ENCODE measurements at places on chromosomes 5 and 9.

DNA sequence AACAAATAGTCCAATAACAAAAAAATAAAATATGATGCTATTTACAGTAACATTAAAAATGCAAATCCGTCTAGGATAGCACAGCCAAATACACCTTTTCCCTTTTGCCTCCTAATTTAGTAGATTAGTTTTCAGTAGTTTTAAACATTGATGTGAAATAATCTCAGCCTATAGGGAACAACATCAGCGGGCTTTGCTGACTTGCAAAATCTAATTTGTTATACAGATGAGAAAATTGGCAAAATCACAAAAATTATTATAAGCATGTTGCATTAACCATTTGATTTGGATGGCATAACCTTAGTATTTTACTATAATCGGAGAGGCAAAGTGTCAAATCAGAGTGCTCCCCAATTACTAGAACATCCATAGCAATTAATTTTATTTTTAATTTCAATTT is 563.5 kb downstream of the CDH18 start:
- no peak overlapping the region for H3K27ac ChIP-seq
- H3K27me3 ChIP-seq: no peaks in the 10 kb centered on the region
- H3K4me1 ChIP-seq: no peaks in the 10 kb centered on the region
- no peak for DNase-seq

DNA sequence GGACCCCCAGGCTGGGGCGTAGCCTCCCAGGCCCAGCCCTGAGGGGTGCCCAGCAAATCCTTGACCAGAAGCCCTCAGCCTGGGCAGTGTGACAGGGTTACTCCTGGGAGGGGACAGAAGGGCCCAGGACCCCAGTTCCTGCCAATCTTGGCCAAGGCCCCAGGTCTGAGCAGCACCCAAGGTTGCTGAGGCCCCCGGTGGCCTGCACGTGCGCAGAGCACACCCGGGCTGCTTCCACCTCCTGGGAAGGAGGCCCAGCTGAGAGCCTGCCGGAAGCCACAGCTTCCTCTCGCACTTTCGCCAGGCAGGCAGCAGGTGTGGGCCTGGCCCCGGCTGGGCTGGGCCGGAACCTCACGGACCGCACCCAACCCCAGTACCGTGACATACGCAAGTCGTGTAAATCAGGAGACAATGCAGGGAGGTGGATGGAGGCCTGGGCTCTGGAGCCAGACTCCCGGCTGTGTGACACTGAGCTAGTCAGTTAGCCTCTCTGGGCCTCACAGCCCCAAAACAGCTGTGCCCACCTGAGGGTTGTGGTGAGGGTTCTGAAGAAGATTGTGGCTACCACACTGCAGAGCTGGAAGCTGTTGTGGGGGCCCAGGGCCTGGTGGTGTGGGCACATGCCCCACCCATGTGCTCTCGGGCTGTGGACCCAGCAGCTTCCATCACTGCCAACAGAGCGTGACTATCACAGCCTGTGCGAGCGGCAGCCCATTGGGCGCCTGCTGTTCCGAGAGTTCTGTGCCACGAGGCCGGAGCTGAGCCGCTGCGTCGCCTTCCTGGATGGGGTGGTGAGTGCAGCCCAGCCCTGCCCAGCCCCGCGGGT is 5.1 kb downstream of the GRK6 start:
- peaks cover 49% of the 10 kb centered on the region for H3K4me1 ChIP-seq
- H3K27me3 ChIP-seq: no peaks in the 10 kb centered on the region
- peak; percentile 56 for DNase-seq
- H3K36me3 ChIP-seq: peaks cover 67% of the 10 kb centered on the region

DNA sequence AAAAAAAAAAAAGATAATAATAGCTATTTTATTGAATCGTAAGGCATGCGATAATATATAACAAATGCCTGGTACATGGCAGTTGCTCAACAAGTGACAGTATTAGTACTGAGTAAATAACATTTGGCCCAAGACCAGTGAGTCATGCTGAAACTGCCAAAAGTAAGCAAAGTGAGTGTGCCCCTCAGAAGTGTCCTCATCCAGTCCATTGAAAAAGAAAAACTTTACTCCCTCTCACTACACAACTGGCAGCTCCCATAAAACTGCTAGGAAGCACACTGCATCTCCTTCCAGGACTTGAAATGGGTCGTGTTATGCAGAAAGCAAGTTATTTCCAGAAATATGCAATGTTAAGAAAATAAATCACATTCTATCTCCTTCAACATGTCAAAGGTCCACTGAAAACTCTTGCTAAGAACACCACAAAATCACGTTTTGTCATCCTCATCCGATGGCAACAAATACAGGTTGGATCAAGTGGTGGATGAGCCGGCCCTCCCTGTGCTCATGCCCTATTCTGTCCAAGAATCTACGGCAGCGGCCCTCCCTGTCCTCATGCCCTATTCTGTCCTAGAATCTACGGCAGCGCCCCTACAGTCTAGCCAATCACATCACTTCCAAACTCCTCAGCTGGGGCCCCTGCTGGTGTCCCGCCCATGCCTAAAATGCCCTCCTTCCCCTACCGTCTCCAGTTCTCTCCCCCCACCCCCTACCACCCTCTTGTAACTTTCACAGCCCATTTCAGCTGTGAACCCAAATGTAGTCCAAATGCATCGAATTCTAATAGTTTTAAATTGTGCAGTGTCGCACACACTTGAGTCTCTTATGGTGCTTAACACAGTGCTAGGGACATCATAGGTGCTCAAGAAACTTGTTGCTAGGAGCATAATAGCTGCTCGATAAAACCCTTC is 12.5 kb downstream of the PTCH1 start:
- H3K27me3 ChIP-seq: no peaks in the 10 kb centered on the region
- no peak for DNase-seq
- H3K4me1 ChIP-seq: peaks cover 55% of the 10 kb centered on the region
- peak overlapping the region; percentile 89 for H3K4me3 ChIP-seq
- H3K27ac ChIP-seq: no peak overlapping the region
- peaks cover 15% of the 10 kb centered on the region for H3K36me3 ChIP-seq

GRCh38 chr9:76677481-76678055 is 86.7 kb upstream of the PCA3 start:
- H3K36me3 ChIP-seq: no peaks in the 10 kb centered on the region
- no peaks in the 10 kb centered on the region for H3K27me3 ChIP-seq
- DNase-seq: no peak
- no peak overlapping the region for H3K27ac ChIP-seq
- H3K4me1 ChIP-seq: peaks cover 8% of the 10 kb centered on the region
- no peak overlapping the region for H3K4me3 ChIP-seq

- no peak overlapping the region for H3K27ac ChIP-seq
- no peak for DNase-seq
- no peaks in the 10 kb centered on the region for H3K4me1 ChIP-seq
- no peak overlapping the region for H3K4me3 ChIP-seq
- H3K36me3 ChIP-seq: peaks cover 2% of the 10 kb centered on the region
These were observed 44.0 kb upstream of the RNU6ATAC start for GRCh38 chr9:134208310-134208841.

DNA sequence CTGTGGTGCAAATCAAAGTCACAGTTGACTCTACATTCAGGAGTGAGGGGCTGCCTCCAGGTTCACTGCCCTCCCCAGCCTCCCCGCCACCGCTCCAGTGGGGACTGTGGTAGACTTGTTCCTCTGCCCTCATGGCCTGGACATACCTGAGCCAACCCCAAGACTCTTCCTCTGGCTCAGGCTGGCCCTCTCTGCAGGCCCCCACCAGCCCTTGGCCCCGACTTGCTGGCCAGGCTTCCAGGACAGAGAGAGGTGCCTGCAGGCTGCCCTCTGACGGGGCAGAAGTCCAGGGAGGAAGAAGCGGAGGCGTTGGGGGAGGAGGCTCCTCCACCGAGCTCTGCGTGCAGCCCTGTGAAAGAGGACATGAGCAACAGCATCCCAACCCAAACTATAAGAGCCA is 2.8 kb upstream of the SARDH start:
- no peak for DNase-seq
- peaks cover 5% of the 10 kb centered on the region for H3K36me3 ChIP-seq
- H3K27me3 ChIP-seq: peaks cover 7% of the 10 kb centered on the region

GRCh38 chr5:32713770-32714381 is 2.8 kb downstream of the NPR3 start:
- peaks cover 13% of the 10 kb centered on the region for H3K4me1 ChIP-seq
- H3K36me3 ChIP-seq: peaks cover 7% of the 10 kb centered on the region
- peaks cover 66% of the 10 kb centered on the region for H3K27me3 ChIP-seq
- H3K27ac ChIP-seq: no peak overlapping the region
- H3K4me3 ChIP-seq: no peak overlapping the region

GRCh38 chr9:5205071-5205470 is 19.6 kb upstream of the INSL6 start:
- H3K4me1 ChIP-seq: no peaks in the 10 kb centered on the region
- H3K36me3 ChIP-seq: no peaks in the 10 kb centered on the region
- no peak overlapping the region for H3K27ac ChIP-seq
- peaks cover 41% of the 10 kb centered on the region for H3K27me3 ChIP-seq
- H3K4me3 ChIP-seq: no peak overlapping the region

DNA sequence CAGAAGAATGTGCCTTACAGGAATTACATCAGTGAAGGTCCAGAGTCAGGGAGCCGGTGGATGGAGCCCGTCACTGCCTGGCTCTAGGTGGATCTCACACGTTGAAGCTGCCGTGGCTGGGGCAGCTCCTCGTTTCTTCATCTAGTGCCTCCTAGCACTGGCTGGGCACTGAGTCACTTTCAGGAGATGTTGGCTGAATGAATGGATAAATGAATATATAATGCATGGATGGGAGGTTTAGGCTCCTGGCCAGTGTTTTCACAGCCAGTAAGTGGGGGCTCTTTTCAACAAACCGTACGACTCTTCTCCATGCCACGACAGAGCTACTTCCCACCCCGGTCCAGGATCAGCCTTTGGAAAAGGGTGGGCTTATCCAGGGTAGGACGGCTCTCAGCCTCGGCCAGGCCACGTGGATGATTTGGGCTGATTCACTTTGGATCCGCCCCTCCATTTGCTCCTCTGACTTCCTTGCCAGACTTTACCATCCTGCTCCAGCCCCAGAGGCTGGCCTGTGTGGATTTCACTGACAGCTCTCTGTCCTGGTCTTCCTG is 1.3 kb upstream of the SH3PXD2B start:
- peak overlapping the region; percentile 88 for H3K4me3 ChIP-seq
- peaks cover 85% of the 10 kb centered on the region for H3K27me3 ChIP-seq
- no peak for DNase-seq
- peaks cover 2% of the 10 kb centered on the region for H3K36me3 ChIP-seq

DNA sequence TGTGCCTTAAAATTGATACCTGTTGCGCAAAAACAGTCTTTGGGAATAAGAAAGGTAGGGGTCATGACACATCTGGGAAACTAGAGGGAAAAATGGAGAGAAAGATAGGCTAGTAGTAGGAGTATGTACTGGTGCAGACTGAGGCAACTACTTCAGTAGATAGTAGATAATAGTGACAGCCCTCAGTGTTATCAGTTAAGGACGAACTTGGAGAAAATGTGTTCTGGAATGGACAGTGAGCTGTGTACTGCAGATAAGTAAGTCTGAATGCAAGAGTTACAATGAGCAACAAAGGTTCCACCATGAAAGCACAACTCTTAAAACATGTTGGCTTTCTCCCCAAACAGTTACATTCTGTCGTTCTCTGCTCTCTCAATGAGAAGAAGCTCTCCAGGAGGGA is 6.5 kb upstream of the INSL6 start:
- no peak overlapping the region for H3K27ac ChIP-seq
- DNase-seq: no peak
- no peak overlapping the region for H3K4me3 ChIP-seq
- no peaks in the 10 kb centered on the region for H3K4me1 ChIP-seq
- H3K36me3 ChIP-seq: no peaks in the 10 kb centered on the region

DNA sequence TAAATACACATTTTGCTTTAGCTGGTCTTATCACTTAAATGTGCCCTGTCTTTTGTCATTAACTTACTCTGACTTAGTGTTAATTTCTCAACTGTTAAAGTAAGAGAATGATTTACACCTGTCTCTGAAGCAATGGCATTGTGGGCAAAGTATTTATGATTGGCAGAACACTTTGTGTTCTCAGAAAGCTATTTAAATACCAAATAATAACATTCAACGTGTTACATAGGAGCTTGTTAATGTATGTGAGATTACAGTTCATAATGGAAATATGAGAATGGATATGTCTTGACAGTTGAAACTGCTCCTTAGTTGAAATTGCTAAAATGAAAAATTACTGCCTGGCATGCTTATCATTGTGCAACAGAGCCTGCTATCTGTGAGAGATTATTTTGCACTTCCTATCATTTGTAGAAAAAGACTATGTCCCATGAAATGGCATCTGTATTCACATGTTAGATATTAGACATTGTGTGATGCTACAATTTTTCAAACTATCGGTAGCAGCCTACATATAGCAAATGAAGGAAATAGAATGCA is 46.1 kb downstream of the PRR16 start:
- no peak overlapping the region for H3K4me3 ChIP-seq
- no peak overlapping the region for H3K27ac ChIP-seq
- no peaks in the 10 kb centered on the region for H3K4me1 ChIP-seq
- no peaks in the 10 kb centered on the region for H3K27me3 ChIP-seq
- no peaks in the 10 kb centered on the region for H3K36me3 ChIP-seq

GRCh38 chr5:77128411-77129061 is 41.5 kb upstream of the ZBED3 start:
- no peaks in the 10 kb centered on the region for H3K4me1 ChIP-seq
- no peak overlapping the region for H3K4me3 ChIP-seq
- no peaks in the 10 kb centered on the region for H3K36me3 ChIP-seq
- no peak for DNase-seq
- H3K27me3 ChIP-seq: peaks cover 5% of the 10 kb centered on the region

DNA sequence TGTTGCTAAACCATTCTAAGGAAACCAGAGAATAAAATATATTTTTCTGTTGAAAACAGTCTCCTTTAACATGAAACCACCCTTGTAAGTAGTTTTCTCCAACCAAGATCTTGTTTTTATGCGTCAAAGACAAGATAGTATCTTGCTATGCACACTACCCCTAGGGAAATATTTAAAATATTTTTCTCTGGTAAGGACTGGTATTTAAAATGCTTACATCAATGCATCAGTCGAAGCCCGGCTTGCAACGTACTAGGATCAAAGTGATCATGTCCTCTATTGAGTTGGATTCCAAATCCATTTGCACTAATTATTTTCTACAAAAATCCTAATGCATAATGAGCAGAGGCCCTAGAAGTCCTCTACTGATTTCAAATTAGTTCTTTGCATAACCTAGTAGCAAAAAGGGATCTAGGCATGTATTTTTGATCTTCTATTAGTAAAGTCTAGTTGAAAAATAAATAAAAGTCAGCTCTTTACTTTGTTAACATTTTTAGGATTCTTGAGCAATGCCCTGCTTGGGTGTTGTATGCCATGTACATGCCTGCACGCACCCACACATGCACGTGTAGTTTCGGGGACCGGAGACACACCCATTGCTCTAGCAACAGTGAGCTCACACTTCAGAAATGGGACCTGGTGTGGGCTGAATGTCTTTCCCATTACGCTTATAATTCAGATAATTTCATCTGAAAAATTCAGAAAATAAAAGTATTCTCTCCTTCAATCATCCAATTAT is 165.0 kb upstream of the GPR151 start:
- H3K36me3 ChIP-seq: peaks cover 4% of the 10 kb centered on the region
- no peak overlapping the region for H3K4me3 ChIP-seq
- no peak for DNase-seq
- H3K27me3 ChIP-seq: no peaks in the 10 kb centered on the region

DNA sequence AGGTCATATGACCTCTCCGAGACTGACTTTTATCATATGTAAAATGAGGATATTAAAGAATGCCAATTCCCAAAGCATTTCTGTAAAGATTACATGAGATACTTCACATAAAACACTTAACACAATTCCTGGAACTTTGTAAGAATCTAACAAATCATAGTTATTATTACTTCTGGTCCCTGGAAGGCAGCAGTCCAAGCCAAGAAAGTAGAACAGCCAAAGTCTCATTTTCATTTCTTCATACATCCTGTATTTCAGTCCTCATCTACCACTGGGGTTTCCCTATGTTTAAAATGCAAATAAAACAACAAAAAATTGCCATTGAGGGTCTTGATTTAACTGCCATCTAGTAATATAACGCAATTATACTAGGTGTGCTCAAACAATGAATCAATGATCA is 179.5 kb downstream of the MARCHF11 start:
- no peaks in the 10 kb centered on the region for H3K4me1 ChIP-seq
- no peak for DNase-seq
- H3K4me3 ChIP-seq: no peak overlapping the region
